ENCODE measurements at places on chromosomes 5 and 9.

DNA sequence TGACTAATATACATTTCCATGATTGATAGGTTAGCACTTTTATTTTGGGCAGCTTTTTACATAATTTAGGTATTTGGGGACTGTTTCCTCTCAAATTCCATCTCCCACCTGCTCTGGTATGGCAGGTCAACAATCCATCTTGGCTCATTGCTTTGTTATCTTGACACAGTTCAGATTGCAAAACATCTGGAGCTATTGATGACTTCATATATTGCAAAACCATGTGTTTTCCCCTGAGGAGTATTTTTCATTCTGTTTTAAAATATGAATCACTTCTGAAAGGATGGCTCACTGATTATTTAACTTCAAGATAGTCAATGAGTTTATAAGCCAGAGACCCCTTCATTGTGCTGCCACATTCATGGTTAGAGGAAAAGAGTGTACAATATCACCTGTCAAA lies 1206.0 kb upstream of the C9orf72 start:
- no peak for ATAC-seq
- H3K27me3 ChIP-seq: no peaks in the 10 kb centered on the region
- no peak overlapping the region for H3K4me3 ChIP-seq
- no peaks in the 10 kb centered on the region for H3K4me1 ChIP-seq
- no peaks in the 10 kb centered on the region for H3K36me3 ChIP-seq
- H3K27ac ChIP-seq: no peak overlapping the region

DNA sequence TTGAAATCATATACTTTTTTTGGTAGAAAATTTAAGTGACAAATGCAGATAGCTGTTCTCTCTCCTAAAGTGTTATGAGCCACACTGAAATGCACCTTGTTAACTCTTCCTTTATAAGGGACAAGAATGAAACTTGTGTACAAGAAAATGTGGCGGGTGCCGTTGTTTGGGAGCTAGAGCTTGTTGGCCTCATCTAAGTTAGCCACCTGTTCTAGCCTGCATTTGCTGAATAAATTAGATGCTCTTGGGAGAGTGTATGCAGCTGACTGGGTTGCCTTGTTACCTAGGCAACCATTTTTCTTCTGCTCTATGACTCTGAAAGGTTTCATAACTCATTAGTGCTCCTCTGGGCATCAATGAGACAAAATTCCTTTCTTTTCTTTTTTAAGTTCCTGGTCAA lies 174.3 kb downstream of the TAF11L14 start:
- no peaks in the 10 kb centered on the region for H3K4me1 ChIP-seq
- no peaks in the 10 kb centered on the region for H3K27me3 ChIP-seq
- H3K36me3 ChIP-seq: no peaks in the 10 kb centered on the region
- H3K4me3 ChIP-seq: no peak overlapping the region
- H3K27ac ChIP-seq: no peak overlapping the region
- ATAC-seq: no peak

DNA sequence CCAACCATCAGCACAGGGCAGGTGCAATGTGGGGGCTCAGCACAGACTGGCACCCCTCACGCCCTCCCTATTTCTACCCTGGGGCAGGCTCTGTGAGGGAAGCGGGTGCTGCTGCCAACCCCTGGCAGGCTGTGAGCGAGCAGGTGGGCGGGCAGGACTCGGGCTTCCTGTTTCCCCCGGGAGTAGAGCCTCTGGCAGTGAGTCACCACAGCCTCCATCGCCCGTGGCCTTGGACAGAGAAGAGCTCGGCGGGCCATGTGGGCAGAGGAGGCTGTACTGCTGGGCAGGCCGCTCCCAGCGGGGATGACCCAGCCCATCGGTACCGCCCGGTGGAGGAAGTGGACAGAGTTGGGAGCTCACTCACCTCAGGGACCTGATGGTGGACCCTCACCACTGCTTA lies 16.6 kb downstream of the KCNT1 start:
- no peak for ATAC-seq
- H3K27me3 ChIP-seq: peaks cover 26% of the 10 kb centered on the region
- no peak overlapping the region for H3K4me3 ChIP-seq
- H3K36me3 ChIP-seq: no peaks in the 10 kb centered on the region
- H3K4me1 ChIP-seq: no peaks in the 10 kb centered on the region

DNA sequence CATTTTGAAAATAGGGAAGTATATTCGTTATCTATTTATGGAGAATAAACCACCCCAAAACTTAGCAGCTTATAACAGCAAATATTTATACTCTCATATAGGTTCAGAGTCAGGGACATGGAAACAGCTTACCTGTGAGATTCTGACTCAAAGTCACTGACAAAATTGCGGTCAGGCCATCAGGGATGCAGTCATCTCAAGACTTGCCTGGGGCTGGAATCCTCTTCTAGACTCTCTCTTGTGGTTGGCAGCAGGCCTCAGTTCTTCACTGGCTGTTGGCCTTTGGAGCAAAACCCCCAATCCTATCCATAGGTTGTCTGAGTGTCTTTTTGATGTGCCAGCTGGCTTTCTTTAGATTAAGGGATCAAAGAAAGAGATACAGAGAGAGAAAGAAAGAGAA lies 275.6 kb downstream of the SEC61B start:
- no peaks in the 10 kb centered on the region for H3K4me1 ChIP-seq
- peak; percentile 26 for ATAC-seq

- H3K4me1 ChIP-seq: peaks cover 9% of the 10 kb centered on the region
- ATAC-seq: no peak
- no peaks in the 10 kb centered on the region for H3K36me3 ChIP-seq
- no peak overlapping the region for H3K4me3 ChIP-seq
- H3K27me3 ChIP-seq: peaks cover 34% of the 10 kb centered on the region
- H3K27ac ChIP-seq: no peak overlapping the region
Observed at GRCh38 chr5:136018814-136019783, 9.7 kb upstream of the TGFBI start.

DNA sequence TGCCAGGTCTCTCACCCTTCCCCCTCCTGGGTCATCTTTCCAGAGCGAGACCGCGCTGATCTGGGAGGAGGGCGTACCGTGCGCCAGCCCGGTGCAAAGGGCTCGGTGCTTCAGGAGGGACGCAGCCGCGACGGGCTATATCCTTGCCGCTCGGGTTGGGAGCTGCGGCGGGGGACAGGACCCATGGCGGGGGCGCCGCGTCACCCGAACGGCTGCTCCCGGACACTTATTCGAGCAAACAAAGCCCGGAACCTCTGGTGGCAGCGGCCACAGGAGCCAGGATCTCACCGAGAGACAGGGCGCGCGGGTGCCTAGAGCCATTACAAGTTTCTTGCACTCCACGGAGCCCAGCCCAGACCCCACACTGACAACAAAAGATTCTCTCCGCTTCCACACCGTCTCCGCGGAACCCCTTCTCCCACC lies 1.3 kb downstream of the SEMA6A start:
- H3K36me3 ChIP-seq: peaks cover 5% of the 10 kb centered on the region
- H3K4me3 ChIP-seq: peak overlapping the region; percentile 68
- no peak overlapping the region for H3K27ac ChIP-seq
- ATAC-seq: no peak
- peaks cover 7% of the 10 kb centered on the region for H3K4me1 ChIP-seq

DNA sequence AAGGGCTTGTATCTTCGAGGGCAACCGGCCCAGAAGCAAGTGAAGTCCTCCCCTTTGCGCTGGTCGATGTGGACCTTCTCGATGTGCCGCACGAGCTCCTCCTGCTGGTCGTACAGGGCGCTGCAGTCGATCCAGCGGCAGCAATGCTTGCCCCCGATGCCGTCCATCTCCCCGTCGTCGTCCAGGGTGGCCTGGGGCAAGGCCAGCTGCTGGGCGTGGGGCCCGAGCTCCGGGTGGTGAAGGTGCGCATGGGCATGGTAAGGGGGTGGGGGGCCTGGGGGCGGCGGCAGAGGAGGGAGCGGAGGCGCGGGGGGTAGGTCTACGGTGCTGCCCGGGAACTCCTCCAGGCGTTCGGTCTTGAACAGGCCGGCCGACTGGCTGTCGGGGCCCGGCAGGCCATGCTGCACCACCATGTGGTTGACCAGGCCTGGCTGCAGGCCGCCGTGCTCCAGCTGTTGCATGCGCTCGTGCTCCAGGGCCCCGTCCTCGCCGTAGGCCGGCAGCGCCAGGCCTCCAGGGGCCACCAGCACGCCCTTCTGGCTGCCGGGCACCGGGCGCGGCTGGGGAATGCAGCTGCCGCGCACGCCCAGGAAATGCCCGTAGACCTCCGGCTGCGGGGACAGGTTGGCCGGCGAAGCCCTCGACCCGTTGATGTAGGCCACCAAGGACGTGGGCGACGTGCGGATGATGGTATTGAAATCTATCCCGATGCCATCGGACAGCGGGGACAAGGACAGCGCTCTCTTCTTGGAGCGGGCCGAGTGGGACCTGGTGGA lies 181.8 kb downstream of the GLIS3 start:
- no peak overlapping the region for H3K4me3 ChIP-seq
- H3K27me3 ChIP-seq: no peaks in the 10 kb centered on the region
- H3K4me1 ChIP-seq: no peaks in the 10 kb centered on the region
- H3K36me3 ChIP-seq: no peaks in the 10 kb centered on the region
- no peak for ATAC-seq

Measured in activated T-helper 17 cell treated with anti-CD3 and anti-CD28 coated beads, Interleukin-2, amount 50 U/mL, for 72 hours (primary cell).